Hippocampal formation (tissue), 2 donors: ENCODE measurements at places on chromosomes 11 and 22.

GRCh38 chr11:76197941-76198640 lies 8.2 kb downstream of the WNT11 start:
- no peak for DNase-seq

GRCh38 chr11:69138265-69138664 lies 17.5 kb upstream of the SMIM38 start:
- no peak for DNase-seq

GRCh38 chr22:24417200-24417599 lies 10.2 kb upstream of the ADORA2A start:
- DNase-seq = no peak

GRCh38 chr11:44176546-44177213 lies 81.2 kb downstream of the EXT2 start:
- no peak for DNase-seq
